IPS DF 6.9 (cell line): ENCODE measurements at places on chromosomes 1 and 21.

- no peak for DNase-seq
Measured at GRCh38 chr21:28588997-28589396, 403.7 kb downstream of the LTN1 start.

- peak; percentile 61 for DNase-seq
Measured at GRCh38 chr1:10980094-10980577, 32.3 kb upstream of the TARDBP start.

DNA sequence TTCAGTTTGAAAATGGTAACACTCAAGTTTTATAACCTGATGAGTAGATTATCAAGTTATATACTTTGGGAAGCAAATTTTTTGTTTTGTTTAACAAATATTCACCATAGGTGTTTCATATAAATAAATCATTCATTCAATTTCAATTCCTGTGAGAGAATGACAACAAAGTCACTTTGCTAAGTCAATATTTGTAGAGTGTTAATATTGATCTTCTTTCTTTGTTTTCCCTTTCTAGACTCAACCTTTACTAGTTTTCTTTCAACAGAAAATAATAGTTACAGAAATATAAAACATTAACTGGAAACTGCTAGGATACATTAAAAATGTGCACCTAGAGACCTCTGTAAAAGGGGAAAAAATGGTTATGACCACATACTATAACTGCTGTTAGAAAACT, 11.1 kb downstream of the EFCAB7 start:
- no peak for DNase-seq

GRCh38 chr1:58824753-58825389, 41.0 kb upstream of the JUN start:
- no peak for DNase-seq

- no peak for DNase-seq
Measured at GRCh38 chr1:170538687-170539086, 6.7 kb downstream of the GORAB start.

DNA sequence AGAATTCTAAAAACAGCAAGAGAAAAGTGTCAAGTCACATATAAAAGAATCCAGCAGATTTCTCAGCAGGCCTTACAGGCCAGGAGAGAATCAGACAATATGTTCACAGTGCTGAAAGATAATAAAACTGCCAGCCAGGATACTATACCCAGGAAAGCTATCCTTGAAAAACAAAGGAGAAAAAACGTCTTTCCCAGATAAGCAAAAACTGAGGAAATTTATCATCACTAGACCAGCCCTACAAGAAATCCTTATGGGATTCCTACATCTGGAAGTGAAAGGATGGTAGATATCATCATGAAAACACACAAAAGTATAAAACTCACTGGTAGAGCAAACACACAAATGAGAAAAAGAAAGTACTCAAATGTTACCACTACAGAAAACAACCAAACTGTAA, 25.2 kb upstream of the UTS2 start:
- DNase-seq = no peak

DNA sequence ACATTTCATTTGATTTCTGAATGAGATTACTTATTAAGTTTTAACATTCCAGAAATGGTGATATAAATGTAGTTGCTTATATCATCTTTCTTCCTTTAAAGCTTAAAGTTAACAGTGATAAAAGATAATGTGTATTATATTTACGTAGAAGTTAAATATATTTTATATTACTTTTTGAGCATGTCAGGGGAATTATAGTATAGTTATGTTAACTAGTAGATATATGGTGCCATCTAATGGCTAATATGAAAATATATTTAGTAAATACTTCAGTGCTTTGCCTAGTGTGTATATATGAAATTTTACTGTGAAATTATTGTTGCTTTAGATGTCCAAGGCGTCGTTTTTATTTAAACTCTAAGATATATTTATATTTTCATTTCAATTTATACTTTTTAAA, 51.5 kb downstream of the SYT14 start:
- no peak for DNase-seq

DNA sequence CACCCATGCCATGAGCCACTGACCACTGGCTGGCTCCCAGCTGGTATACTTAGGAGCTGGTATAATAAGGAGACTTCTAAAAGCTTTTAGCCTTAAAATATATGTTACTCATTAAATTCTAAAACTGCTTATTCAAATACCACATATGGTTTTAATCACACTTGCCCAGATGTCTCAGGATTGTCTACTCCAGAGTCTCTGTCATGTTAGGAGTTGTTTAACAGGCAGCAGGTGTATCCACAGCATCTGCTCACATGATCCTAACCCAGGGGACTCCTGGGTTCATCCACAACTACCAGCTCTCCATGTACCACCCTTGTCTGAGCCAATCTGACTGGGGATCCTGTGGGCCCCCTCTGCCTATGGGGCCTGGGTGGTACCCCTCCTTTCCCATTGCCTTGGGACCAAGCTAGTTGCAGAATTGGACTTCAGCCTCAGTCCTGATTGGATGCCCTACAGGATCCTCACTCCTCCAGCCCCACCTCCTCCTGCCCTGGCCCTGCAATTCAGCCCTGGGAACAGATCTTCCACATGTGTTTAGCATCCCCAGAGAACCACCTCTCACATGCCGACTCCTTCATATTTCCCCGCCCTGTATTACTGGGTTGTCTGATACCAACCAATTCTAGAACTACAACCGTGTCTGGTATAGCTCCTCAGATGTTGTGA, 61.3 kb downstream of the BCAR3 start:
- DNase-seq = no peak

DNA sequence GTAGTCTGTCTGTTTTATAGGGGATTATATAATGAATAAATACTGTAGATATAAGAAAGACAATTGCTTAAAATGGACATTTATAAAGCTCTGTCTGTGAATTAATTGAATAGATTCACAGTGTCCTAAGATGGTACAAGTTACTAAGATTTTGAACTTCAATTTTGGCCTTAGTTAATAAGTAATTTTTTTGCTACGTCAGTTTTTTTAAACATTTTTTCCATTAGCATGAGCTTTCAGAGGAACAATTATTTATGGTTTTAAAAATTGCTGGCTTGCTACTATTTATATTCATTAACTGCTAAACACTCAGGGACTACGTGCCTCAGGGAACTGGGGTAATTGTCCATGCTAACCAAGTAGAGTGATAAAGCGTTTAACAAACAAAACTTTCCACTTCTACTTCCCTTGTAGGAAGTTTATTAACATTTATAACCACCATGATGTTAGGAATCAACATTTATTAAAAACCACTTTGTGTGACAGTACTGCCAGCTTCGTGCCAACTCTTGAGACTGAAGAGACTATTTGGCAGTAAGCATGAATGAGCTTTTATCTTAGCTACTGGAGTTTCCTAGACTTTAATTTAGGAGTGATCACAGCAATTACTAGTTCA, 65.4 kb upstream of the PTGS2 start:
- no peak for DNase-seq

DNA sequence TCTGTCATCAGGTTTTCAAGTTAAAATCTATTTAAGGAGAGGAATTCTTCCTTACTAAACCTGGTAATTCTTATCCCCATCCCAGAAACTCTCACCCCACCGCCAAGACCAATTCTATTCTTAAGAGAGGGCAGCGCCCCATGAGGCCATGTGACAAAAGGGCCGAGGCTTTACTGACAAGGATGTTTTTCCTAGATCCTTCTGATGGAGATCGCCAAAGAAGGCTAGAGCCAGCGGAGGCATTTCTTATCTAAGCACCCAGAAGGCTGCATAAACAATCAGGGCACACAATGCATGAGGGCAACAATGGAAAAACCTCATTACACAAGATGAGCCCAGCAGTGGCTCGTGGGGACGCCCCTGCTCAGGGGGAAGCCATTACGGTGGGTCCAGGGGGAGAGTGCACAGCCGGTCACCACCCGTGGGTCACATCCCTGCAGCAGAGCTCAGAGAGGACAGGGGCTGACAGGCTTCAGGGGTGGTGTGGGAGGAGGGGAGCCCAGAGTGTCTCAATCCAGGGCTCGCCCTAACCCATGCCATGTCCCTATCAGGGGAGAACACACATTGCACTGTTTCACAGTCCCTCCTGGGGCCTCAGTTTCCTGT, 88.7 kb downstream of the ITPKB start:
- no peak for DNase-seq

GRCh38 chr1:18256282-18257235, 149.0 kb downstream of the IGSF21 start:
- peak; percentile 70 for DNase-seq

DNA sequence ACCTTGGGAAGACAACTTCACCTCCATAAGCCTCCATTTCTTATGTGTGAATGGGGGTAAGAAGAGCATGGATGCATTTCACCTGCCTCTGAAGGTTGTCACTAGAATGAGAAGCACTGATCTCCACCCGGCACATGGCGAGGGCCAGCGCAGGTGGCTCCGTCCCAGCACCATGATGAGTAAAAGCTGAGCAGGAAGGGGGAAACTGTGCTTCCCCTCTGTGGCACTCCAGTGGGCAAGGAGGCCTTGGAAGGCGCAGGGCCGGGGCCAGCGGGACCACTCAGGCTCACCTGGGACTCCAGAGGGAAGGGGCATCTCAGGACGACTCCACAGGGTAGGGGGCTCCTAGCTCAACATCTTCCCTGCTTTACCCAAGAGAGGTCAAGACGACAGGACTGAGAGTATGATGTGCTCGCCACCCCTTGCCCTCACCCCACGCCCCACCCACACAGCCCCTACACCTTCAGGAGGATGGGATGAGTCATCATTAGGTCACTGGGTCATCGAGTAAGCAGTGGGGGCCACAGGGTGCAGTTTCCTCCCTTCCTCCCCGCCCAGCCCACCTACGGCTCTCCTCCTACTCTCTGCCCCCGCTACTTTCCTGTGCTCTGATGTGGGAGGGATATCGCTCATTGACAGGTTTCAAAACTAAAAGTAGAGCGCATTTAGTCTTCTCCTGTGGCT, 112.1 kb downstream of the HIVEP3 start:
- DNase-seq = no peak

DNA sequence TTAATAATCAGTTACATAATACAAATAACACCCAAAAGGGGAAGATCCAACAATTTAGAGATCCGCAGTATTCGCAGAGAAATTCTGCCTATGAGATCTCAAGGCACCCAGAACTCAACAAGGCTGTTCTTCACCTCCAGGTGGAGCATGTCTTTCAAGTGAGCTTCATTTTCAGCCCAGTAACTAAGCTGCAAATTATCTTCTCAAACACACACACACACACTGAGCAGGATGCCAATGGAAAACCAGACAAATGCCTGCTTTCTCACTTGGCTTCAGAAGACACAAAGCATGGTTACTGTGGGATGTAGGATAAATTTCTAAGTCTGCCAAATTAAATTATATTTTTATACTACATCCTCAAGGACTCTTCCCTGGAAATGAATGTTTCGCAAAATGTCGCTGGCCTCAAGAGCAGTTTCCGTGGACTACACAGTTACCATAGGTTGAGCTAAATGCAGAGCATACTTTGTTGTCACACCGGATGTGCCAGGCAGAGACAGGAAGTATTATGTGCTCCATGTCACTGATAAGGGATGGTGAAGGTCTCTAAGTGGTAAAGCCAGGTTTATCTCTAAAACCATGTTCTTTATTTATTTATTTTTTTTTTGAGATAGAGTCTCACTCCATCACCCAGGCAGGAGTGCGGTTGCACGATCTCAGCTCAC, 30.3 kb downstream of the UBR4 start:
- no peak for DNase-seq

- DNase-seq = no peak
Measured at GRCh38 chr1:184473176-184473966, 86.5 kb downstream of the C1orf21 start.

DNA sequence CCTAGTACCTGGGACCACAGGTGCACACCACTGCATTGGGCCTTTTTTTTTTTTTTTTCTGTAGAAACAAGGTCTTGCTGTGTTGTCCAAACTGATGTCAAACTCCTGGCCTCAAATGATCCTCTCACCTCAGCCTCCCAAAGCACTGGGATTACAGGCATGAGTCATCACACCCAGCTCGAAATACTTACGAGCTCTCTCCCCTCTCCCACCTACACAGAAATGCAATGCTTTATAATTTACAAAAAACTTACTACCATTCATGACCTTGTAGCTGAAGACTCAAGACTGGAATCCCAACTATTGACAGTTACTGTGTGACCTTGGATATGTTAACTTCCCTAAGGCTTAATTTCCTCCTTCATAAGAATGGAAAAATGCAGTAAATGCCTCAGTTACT, 18.7 kb downstream of the FOXJ3 start:
- DNase-seq = no peak

GRCh38 chr1:37922767-37923550, 23.9 kb downstream of the INPP5B start:
- no peak for DNase-seq

DNA sequence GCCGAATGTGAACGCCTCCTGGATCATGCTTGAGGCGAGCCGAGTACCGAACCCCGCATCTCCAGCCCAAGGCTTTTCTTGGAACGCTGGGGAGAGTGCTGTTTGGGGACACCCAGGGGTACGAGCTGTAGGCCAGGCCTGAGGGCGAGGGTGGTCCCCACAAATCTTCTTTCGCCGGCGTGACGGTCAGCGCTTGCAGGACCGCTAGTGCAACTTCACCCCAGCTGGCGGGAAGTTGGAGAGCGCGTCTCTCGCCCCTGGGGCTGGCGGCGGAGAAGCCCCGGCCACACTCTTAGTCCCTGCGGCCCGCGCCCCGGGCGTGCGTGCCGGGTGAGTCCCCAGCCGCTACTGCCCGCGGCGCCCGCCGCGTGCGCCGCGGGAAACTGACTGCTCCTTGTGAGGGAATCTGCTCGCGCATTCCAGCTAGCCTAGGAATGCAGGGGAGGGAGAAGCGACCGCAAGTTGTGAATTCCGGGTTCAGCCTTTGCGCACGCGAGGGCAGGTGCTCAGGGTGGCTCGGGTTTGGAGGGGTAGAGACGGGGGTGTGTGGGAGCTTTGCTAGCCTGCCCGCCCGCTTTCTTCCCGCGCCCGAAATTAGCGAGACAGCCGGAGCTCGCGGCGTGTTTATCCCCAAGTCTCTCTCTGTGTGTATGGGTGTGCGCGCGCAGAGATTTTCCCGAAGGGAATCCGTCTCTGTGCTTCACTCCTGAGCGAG, 884 bp downstream of the LHX4 start:
- no peak for DNase-seq

DNA sequence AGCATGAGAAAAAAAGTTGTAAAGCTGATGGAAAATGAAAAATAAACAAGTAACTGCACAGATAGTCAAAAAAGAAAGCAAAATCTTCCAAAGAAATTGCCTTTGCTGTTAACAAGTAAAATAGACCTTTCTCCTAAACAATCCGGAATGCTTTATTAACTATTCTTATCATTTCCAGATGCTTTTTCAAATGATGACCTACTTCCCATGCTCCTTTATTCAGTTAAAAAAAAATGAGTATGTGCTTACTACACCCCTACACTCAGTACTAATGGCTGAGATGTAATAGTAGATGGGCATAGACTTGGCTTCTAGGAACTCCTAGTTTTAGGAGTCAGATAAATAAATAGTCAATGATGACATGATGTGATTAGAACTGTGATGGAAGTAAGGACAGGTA, 108.5 kb downstream of the NIBAN1 start:
- DNase-seq = no peak

- no peak for DNase-seq
Measured at GRCh38 chr1:48019714-48020315, 22.6 kb upstream of the TRABD2B start.

GRCh38 chr21:21236996-21237395, 238.8 kb downstream of the NCAM2 start:
- DNase-seq = no peak
